Stomach (tissue), 19 donors: ENCODE measurements at places on chromosomes 12 and 14. TPM values are rescaled to one million over a fixed set of nuclear protein-coding genes. Genes with fewer than 3 reads are reported as not detected.

DNA sequence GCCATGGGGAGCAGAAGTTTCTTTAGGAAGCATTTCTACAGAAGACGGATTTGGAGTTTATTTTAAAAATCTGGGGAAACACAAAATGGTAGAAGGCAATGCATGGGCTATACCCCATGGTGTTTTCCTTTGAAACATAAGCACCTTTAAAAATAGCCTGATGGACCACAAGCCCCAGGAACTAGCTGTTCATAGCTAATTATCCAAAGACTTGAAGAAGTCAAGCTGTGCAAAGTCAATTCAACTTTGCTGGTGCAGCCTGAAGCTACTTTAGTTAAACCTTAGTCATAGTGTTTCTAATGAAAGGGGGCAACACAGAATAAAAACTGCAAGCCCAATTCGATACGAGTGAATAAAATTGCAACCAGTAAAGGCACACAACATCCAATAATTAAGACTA lies 732.5 kb downstream of the GALC start:
- H3K4me3 ChIP-seq: no peak overlapping the region
- H3K27ac ChIP-seq: no peak overlapping the region
- no peaks in the 10 kb centered on the region for H3K36me3 ChIP-seq
- no peak for DNase-seq
- H3K4me1 ChIP-seq: no peaks in the 10 kb centered on the region
- H3K27me3 ChIP-seq: no peaks in the 10 kb centered on the region

- DNase-seq: no peak
- no peaks in the 10 kb centered on the region for H3K4me1 ChIP-seq
- no peaks in the 10 kb centered on the region for H3K27me3 ChIP-seq
- H3K4me3 ChIP-seq: no peak overlapping the region
These were observed 472.0 kb upstream of the TBX3 start for GRCh38 chr12:115155665-115156645.

GRCh38 chr12:46402941-46403718 lies 30.6 kb upstream of the SLC38A2 start:
- no peaks in the 10 kb centered on the region for H3K36me3 ChIP-seq
- no peak overlapping the region for H3K4me3 ChIP-seq
- H3K4me1 ChIP-seq: peaks cover 16% of the 10 kb centered on the region
- no peaks in the 10 kb centered on the region for H3K27me3 ChIP-seq
- peak overlapping the region; percentile 59 for H3K27ac ChIP-seq
- DNase-seq: no peak

- no peaks in the 10 kb centered on the region for H3K36me3 ChIP-seq
- H3K27me3 ChIP-seq: peaks cover 5% of the 10 kb centered on the region
- no peak for DNase-seq
- peaks cover 6% of the 10 kb centered on the region for H3K4me1 ChIP-seq
- no peak overlapping the region for H3K4me3 ChIP-seq
These were observed 124.0 kb downstream of the NDUFA12 start for GRCh38 chr12:94879542-94879941.

Gene KRT86
- not detected for polyA plus RNA-seq

GRCh38 chr12:131114942-131115584 lies 161.4 kb downstream of the ADGRD1 start:
- H3K4me1 ChIP-seq: no peaks in the 10 kb centered on the region
- no peak overlapping the region for H3K27ac ChIP-seq
- no peak overlapping the region for H3K4me3 ChIP-seq
- H3K27me3 ChIP-seq: peaks cover 7% of the 10 kb centered on the region

DNA sequence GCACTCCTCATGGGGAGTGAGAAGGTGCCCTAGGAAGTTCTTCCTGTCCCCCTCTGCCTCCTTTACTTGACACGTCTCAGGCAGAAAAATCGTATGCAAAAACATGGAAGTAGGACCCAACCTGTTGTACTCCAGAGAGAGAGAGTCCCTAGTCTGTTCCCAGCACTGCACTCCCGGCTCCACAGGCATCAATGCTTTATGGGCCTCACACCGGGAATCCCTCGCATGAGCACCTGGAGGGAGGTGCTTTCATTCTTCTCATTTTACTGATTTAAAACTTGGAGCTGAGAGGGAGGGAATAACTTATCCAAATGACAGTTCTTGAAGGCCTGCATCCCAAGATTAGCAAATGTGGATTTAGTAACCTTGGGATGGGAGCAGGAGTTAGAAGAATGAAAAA lies 1101.4 kb downstream of the BCL11B start:
- no peak overlapping the region for H3K27ac ChIP-seq
- no peak for DNase-seq
- H3K36me3 ChIP-seq: no peaks in the 10 kb centered on the region

Gene COX8C
- polyA plus RNA-seq: not detected

- peaks cover 100% of the 10 kb centered on the region for H3K36me3 ChIP-seq
- no peak overlapping the region for H3K4me3 ChIP-seq
- peaks cover 39% of the 10 kb centered on the region for H3K4me1 ChIP-seq
- no peaks in the 10 kb centered on the region for H3K27me3 ChIP-seq
These were observed 20.4 kb downstream of the MAP3K12 start for GRCh38 chr12:53478865-53479264.

Gene PROX2
- not detected for polyA plus RNA-seq

GRCh38 chr12:43058616-43059015 lies 469.1 kb upstream of the PRICKLE1 start:
- no peak overlapping the region for H3K4me3 ChIP-seq
- H3K4me1 ChIP-seq: no peaks in the 10 kb centered on the region
- H3K27me3 ChIP-seq: no peaks in the 10 kb centered on the region
- no peaks in the 10 kb centered on the region for H3K36me3 ChIP-seq
- no peak for DNase-seq

GRCh38 chr12:64670019-64670418 lies 59.7 kb downstream of the RASSF3 start:
- H3K4me3 ChIP-seq: no peak overlapping the region
- peak overlapping the region; percentile 82 for H3K27ac ChIP-seq
- no peaks in the 10 kb centered on the region for H3K36me3 ChIP-seq
- H3K27me3 ChIP-seq: no peaks in the 10 kb centered on the region

- peaks cover 94% of the 10 kb centered on the region for H3K36me3 ChIP-seq
- no peak overlapping the region for H3K27ac ChIP-seq
- H3K27me3 ChIP-seq: no peaks in the 10 kb centered on the region
- H3K4me3 ChIP-seq: no peak overlapping the region
- DNase-seq: no peak
- H3K4me1 ChIP-seq: no peaks in the 10 kb centered on the region
These were observed 16.2 kb upstream of the NOP2 start for GRCh38 chr12:6584293-6584692.

Gene TAS2R46
- polyA plus RNA-seq: not detected

Gene OAS2
- polyA plus RNA-seq: 10.9 TPM

Gene ACOT6
- polyA plus RNA-seq: not detected

DNA sequence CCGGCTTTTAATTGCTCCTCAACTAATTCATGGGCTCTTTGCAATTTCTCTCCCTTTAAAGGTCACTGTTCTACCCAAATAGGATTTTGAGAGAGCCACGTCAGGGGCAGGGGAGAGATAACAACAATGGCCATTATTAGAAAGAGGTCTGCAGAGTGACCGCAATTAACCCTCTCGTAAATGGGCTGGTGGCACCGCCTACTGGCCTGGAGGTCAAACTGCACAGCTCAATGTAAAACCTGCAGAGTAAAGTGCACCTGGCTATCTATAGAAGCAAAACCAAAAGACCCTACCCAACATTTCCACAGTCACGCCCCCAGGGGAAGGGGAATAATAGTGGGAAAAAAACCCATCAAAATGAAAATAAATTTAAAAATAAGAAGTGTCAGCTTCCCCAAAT lies 21.6 kb upstream of the CLEC4E start:
- no peak for DNase-seq
- H3K27ac ChIP-seq: no peak overlapping the region
- no peaks in the 10 kb centered on the region for H3K36me3 ChIP-seq
- H3K4me1 ChIP-seq: no peaks in the 10 kb centered on the region

Gene TAS2R50
- polyA plus RNA-seq: not detected

Gene TSPAN11
- polyA plus RNA-seq: 1.3 TPM

- H3K36me3 ChIP-seq: no peaks in the 10 kb centered on the region
- no peak for DNase-seq
- H3K4me3 ChIP-seq: no peak overlapping the region
These were observed 40.8 kb upstream of the EPS8 start for GRCh38 chr12:15829949-15830348.

DNA sequence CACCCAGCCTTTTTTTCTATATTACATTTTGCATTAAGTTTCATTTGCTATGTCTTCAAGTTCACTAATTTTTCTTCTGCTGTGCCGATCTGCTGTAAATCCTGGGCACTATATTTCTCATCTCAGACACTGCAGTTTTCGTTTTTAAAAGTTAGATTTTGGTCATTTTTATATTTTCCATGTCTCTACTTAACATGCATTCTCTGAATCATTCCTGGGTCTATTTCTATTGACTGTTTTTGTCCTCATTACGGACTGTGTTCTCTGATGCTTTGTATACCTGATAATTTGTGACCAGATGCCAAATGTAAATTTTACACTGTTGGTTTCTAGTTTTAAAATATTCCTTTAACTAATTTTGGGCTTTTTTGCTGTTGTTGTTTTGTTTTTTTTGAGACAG lies 64.5 kb downstream of the R3HDM2 start:
- no peaks in the 10 kb centered on the region for H3K4me1 ChIP-seq
- H3K4me3 ChIP-seq: no peak overlapping the region
- no peaks in the 10 kb centered on the region for H3K36me3 ChIP-seq
- no peak overlapping the region for H3K27ac ChIP-seq
- no peaks in the 10 kb centered on the region for H3K27me3 ChIP-seq

- no peak overlapping the region for H3K4me3 ChIP-seq
- DNase-seq: no peak
- H3K27ac ChIP-seq: no peak overlapping the region
- no peaks in the 10 kb centered on the region for H3K36me3 ChIP-seq
- no peaks in the 10 kb centered on the region for H3K4me1 ChIP-seq
These were observed 38.0 kb downstream of the SLC2A14 start for GRCh38 chr12:7834701-7835100.

- peak overlapping the region; percentile 63 for H3K27ac ChIP-seq
- no peaks in the 10 kb centered on the region for H3K36me3 ChIP-seq
- peak; percentile 85 for DNase-seq
- no peaks in the 10 kb centered on the region for H3K27me3 ChIP-seq
- no peak overlapping the region for H3K4me3 ChIP-seq
- H3K4me1 ChIP-seq: peaks cover 69% of the 10 kb centered on the region
These were observed 20.4 kb downstream of the CCDC88C start for GRCh38 chr14:91396959-91397815.

- peak; percentile 90 for DNase-seq
- H3K27ac ChIP-seq: no peak overlapping the region
- peaks cover 44% of the 10 kb centered on the region for H3K27me3 ChIP-seq
- H3K36me3 ChIP-seq: peaks cover 62% of the 10 kb centered on the region
- H3K4me1 ChIP-seq: peaks cover 13% of the 10 kb centered on the region
These were observed 87.4 kb downstream of the B4GALNT3 start for GRCh38 chr12:546920-547845.

- no peak overlapping the region for H3K27ac ChIP-seq
- no peak for DNase-seq
- H3K4me1 ChIP-seq: no peaks in the 10 kb centered on the region
These were observed 49.8 kb downstream of the SLC6A12 start for GRCh38 chr12:164207-164606.

DNA sequence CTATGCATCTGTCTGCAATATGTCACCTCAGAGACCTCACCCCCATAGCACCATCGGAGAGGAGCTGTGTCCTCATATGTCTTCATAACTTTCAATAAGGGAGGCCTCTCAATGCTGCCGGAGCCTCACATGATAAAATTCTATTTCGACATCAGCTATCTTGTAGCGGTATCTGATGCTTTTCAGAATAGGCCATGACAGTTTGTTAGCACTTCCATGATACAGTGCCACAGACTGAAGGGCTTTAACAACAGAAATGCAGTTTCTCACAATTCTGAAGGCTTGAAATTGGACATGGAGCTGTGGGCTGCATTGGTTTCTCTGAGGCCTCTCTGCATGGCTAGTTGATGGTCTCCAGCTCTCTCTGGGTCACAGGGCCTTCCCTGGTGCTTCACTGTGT lies 125.0 kb upstream of the PZP start:
- DNase-seq: no peak
- H3K36me3 ChIP-seq: no peaks in the 10 kb centered on the region
- H3K4me3 ChIP-seq: no peak overlapping the region
- no peaks in the 10 kb centered on the region for H3K4me1 ChIP-seq
- no peak overlapping the region for H3K27ac ChIP-seq

- no peak overlapping the region for H3K4me3 ChIP-seq
- peaks cover 35% of the 10 kb centered on the region for H3K4me1 ChIP-seq
- H3K36me3 ChIP-seq: peaks cover 4% of the 10 kb centered on the region
- H3K27me3 ChIP-seq: no peaks in the 10 kb centered on the region
- DNase-seq: no peak
These were observed 57.9 kb downstream of the FUT8 start for GRCh38 chr14:65470404-65470880.

GRCh38 chr14:76997257-76997970 lies 31.1 kb downstream of the IRF2BPL start:
- no peaks in the 10 kb centered on the region for H3K36me3 ChIP-seq
- peaks cover 62% of the 10 kb centered on the region for H3K4me1 ChIP-seq
- H3K27ac ChIP-seq: peak overlapping the region; percentile 2
- no peaks in the 10 kb centered on the region for H3K27me3 ChIP-seq

DNA sequence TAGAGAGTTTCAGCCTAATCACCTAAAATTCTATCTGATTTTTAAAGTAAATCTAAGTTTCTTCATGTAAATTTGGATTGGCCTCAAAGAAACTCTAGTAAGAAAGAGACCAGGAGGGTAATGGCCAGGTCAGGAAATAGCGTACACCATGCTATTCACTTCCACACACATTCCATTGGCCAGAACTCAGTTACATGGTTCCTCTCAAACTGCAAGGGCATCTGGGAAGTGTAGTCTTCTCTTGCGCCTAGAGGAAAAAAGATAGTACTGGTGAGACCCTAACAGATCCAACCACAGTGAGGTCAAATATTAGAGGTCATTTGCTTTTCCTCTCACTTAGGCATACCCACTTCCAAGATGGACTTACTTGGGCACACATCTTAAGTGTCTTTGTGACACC lies 39.1 kb downstream of the MBIP start:
- no peak overlapping the region for H3K4me3 ChIP-seq
- no peak for DNase-seq
- H3K27ac ChIP-seq: no peak overlapping the region
- H3K36me3 ChIP-seq: no peaks in the 10 kb centered on the region
- H3K27me3 ChIP-seq: no peaks in the 10 kb centered on the region
